RPMI8226 (cell line): ENCODE measurements at places on chromosomes 16 and 17.

DNA sequence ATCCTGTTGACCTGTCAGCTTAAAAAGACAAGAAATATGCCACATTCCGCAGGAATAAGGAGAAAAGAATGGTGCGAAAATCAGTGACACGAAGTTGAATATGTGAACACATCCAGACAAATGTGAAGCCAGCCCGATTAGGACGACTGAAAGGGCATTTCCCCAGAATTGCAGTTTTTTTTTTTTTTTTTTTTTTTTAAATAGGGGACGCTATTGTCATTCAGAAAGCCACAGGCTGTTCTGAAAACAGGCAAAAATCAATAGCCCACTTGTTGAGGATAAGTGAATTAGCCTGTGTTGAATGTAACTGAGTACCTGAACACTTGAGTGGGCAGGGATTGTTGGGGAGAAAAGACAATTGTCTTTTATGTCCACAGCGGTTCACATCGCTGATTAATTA is 507.1 kb downstream of the WWOX start:
- no peak for DNase-seq

GRCh38 chr16:88071908-88072307 is 120.7 kb downstream of the BANP start:
- no peak for DNase-seq

GRCh38 chr17:64243340-64243739 is 19.7 kb downstream of the TEX2 start:
- DNase-seq = no peak

- DNase-seq = peak; percentile 58
Measured at GRCh38 chr17:31491376-31492131, 100.1 kb downstream of the RAB11FIP4 start.

- no peak for DNase-seq
Measured at GRCh38 chr16:28309811-28310311, 17.5 kb downstream of the SBK1 start.

- DNase-seq = no peak
Measured at GRCh38 chr16:77238593-77238992, 39.4 kb downstream of the SYCE1L start.

DNA sequence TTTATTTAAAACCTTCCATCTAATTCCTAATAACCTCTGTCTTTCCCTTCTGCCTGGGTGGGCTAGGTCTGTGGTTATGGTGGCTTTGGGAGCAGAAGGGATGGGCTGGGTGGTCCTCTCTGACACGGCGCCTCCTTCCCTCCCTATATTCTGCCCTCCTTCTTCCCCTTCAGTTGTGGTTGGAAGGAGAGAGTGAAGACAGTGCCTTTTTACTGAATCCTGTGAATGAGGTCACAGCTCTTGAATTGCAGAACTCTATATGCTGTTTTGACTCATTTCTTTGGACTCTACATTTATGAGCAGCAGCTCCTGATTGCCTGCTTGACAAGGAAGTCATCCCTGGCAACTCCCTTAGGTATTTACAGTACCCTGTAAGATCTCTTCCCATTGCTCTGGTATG is 256.0 kb upstream of the ELAC2 start:
- no peak for DNase-seq

- no peak for DNase-seq
Measured at GRCh38 chr17:36879027-36879426, 58.2 kb upstream of the LHX1 start.

DNA sequence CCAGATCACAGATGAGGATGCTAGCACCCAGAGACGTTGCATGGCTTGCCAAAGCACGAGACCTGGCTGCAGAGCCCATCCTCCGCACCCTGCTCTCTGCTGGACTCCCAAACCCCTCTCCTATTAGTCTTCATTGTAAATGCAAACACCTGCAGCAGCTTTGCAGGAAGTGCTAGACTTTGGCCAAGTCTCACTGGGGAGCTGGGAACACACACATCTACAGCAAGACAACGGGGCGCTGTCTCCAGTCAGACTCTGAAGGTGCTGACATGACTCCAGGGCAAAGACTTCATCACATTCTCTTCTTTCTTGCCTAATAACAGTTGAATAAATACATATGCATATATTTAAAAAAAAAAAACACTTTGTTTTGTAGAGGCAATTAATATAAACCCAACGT is 43.8 kb downstream of the CYTH1 start:
- DNase-seq = peak; percentile 16

DNA sequence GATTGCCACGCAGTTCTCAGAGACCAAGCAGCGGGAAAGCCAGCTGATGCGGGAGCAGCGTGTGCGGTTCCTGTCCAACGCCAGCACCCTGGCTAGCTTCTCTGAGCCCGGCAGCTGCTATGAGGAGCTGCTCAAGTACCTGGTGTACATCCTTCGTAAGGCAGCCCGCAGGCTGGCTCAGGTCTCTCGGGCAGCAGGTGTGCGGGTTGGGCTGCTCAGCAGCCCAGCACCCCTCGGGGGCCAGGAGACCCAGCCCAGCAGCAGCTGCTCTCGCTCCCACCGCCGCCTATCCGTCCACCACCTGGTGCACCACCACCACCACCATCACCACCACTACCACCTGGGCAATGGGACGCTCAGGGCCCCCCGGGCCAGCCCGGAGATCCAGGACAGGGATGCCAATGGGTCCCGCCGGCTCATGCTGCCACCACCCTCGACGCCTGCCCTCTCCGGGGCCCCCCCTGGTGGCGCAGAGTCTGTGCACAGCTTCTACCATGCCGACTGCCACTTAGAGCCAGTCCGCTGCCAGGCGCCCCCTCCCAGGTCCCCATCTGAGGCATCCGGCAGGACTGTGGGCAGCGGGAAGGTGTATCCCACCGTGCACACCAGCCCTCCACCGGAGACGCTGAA is 15.2 kb downstream of the CACNA1G start:
- DNase-seq = peak; percentile 53

- no peak for DNase-seq
Measured at GRCh38 chr16:50771366-50771765, 29.5 kb downstream of the CYLD start.

GRCh38 chr17:66834919-66835454 is at the start of gene CACNG5:
CACNG5 (plus strand) TSS chr17:66835117; CDS start chr17:66877333, 42,216 bp downstream.
- peak; percentile 18 for DNase-seq

DNA sequence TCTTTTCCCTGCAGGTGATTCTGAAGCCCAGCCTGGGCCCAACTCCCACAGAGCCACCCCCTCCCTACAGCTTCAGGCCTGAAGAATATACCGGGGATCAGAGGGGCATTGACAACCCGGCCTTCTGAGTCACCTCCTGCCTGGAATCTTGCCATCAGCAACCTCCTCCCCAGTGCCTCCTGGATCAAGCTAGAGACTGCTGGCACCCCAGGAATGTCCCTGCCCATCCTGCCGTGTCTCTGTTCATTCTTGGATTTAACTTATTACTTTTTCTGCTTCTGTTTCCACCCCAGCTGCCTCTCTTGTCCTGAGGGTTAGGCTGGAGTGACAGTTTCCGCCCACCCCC is 4.9 kb downstream of the TMEM92 start:
- no peak for DNase-seq
